ENCODE measurements at places on chromosomes 1 and 21.

- no peak for DNase-seq
These were observed 5.2 kb upstream of the AGO3 start for GRCh38 chr1:35925741-35926140.

DNA sequence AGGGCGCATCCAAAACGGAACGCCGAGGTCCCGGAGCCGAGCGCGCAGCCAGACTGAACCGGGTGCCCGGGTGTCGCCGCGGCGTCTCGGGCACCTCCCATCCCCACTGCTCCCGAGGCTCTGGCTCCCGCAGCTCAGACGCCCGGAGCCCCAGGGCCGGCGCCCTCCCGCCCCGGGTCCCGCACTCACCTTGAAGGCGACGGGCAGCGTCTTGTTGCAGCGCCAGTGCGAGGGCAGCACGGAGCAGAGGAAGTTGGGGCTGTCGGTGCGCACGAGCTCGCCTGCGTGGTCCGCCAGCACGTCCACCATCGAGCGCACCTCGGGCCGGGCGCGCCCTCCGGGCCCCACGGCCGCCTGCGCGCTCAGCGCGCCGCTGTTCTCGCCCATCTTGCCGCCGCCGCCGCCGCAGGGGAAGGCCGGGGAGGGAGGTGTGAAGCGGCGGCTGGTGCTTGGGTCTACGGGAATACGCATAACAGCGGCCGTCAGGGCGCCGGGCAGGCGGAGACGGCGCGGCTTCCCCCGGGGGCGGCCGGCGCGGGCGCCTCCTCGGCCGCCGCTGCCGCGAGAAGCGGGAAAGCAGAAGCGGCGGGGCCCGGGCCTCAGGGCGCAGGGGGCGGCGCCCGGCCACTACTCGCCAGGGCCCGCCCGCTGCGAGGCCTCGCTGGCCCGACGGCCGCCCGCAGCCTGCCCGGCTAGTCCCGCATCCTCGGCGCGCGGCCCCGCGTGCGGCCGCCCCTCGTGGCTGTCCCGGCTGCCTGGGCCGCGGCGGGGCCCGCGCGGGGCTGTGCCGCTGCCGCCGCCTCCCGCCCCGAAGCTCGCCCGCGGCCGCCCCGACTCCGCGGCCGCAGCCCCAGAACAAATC is 447 bp downstream of the RUNX3 start:
- no peak for DNase-seq

DNA sequence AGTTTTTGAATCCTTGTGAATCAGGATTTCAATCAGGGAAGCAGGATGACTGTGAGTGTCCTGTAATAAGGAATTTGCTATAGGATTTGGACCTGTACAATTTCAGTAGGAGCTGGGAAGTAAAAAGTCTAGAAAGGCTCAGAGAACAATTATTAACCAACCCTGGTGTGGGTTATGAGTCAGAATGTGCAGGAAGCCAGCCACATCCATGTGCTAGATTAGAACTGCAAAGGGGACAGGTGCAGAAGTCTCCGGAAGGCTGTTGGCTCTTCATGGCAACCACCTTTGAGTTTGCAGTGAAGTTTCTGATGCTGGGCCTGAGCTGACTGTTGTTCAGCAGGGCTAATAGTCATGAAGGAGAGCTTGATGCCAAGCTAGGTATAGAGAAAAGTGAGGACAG is 70.7 kb downstream of the SPATA46 start:
- DNase-seq = no peak

DNA sequence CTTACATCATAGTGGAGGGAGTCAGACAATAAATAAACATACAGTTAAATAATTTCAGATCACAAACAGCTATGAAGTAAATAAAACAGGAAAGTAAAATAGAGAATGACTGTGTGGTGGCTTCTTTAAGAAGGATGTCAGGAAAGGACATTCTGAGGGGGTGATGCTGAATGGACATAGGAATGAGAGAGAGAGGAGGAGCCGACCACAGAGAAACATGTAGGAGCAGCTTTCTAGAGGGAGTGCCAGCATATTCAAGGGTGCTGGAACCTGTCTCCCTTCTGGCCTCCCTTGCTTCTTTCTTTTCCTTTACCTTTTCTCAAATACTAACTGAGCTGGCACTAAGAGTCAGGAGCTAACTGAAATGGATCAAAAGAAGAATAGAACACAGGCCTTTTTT is 20.5 kb upstream of the BCL10 start:
- no peak for DNase-seq

DNA sequence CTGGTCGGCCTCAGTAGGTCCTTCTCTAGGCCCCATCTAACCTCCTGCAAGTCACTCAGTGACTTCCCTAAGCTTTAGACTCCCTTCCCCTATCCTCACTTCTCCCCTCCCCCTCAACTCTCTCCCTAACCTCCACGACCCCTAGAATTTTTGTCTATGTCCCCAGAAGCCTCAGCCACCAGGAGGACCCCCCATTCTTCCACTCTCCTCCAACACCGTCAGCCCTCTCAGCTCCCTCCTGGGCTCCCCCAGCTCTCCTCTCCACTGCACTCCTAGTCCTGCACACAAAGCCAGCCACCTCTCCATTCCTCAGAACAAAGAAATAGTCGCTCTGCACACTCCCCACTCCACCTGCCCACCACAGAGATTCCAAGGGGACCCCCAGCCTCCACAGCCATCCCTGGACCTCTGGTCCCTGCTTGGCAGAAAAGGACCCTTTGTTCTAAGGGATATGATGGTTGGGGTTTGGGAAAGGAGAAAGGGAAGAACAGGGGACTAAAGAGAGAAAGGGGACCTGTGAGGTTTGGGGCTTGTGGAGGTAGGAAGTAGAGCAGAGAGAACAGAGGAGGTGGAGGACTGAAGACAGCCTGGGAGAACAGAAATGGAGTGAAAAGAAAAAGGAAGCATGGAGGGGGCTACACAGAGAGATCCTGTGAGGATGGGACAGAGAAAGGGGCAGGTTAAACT is 2.8 kb downstream of the ARHGEF2 start:
- DNase-seq = no peak

GRCh38 chr1:19676438-19676922 is 11.8 kb downstream of the HTR6 start:
- DNase-seq = no peak

DNA sequence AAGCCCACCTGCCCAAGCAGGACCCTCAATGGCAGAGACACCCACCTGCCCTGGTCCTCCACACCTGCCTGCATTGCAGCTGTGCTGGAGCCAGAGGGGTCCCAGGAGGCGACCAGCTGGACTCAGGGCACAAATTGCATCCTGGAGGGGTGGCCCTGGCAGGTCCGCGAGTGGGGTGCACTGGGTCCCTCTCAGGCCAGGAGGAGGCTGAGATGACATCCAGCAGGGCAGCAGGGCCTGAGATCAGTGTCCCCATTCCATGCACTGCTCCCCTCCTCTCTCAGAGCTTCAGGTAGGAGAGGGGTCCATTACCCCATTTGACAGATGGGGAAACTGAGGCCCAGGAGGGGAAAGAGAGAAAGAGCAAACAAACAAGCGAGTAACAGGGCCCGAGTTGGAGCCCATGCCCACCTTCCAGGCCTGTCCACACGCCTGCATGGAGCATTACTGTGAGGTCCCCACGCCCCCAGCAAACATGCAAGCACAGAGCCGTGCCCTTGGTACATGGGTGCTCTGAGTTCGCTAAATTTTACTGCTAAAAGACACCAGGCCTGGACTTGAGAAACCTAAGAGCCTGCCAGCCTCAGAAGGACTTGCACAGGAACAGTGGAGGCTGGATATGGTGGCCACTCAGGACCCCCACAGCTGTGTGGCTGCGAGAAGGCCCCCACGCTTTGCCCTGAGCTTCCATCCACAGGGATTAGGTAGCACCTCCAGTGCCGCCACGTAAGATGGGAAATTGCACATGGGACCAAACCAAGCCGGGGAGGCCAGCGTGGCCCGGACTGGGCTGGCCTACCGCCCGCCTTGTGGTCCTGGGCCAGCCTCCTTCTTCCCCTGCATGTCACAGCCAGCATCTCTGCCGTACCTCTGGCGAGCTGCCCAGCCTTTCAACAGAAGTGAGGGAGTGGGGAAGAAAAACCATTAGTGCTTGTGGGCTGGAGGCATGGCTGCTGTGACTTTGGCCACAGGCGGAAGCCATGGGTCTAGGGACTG is 7.4 kb downstream of the WNT3A start:
- no peak for DNase-seq

DNA sequence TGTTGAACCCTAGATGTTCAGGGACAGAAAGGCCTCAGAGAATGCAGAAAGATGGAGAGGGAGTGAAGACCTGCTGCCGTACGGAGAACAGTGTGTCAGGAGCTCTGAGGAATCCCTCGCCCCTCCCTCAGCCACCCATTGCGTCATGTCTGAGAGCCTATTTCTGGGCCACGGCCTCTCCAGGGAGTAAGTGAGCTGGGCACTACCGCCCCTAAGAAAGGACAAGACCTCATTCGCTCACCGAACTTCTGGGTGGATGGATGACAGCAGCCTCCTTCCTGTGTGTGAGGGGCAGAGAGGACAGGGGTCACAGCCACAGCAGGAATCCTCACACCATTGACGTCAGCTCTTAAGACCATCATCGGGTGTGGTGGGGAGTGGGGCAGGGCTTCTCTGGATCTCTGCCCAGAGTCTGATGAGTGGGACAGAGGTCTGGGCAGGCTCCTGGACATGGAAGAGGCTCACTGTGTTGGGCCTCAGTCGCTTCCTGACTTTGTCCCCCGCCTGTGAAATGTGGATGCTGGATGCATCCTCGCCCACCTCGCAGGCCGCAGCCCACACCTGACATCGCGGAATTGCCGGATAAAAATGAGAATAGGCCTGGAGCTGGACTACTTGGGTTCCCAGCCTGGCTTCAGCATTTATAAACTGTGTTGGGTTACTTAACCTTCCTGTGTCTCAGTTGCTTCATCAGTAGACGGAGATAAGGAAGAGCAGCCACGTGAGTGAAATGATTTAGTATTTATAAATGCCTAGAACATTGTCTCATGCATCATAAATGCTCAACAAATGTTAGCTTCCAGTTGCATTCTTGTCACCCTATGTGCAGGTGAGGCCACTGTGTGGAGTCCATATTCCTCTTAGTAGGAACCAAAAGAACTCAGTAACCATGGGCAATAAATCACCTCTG is 238.6 kb downstream of the TRABD2B start:
- DNase-seq = no peak

- DNase-seq = peak; percentile 95
These were observed 11.4 kb downstream of the UBASH3A start for GRCh38 chr21:42414928-42415769.

GRCh38 chr1:119639109-119639508 is 9.0 kb downstream of the ZNF697 start:
- DNase-seq = no peak

Data from stimulated activated CD4-positive, alpha-beta T cell treated with anti-CD3 and anti-CD28 coated beads, Interleukin-2, amount 100 ng/mL, for 4 hours (primary cell).